ENCODE measurements at places on chromosomes 12 and 14. TPM values are rescaled to one million over a fixed set of nuclear protein-coding genes. Genes with fewer than 3 reads are reported as not detected.

- H3K4me3 ChIP-seq: peak overlapping the region; percentile 90
- H3K4me1 ChIP-seq: peaks cover 32% of the 10 kb centered on the region
- peaks cover 10% of the 10 kb centered on the region for H3K36me3 ChIP-seq
These were observed 604 bp downstream of the EEA1 start for GRCh38 chr12:92928421-92928961.

GRCh38 chr14:78904094-78904493 lies 733.9 kb downstream of the NRXN3 start:
- H3K4me3 ChIP-seq: no peak overlapping the region
- H3K27ac ChIP-seq: no peak overlapping the region
- H3K4me1 ChIP-seq: no peaks in the 10 kb centered on the region
- no peak for DNase-seq

Gene NTF3
- not detected for total RNA-seq

- no peaks in the 10 kb centered on the region for H3K4me1 ChIP-seq
- no peaks in the 10 kb centered on the region for H3K36me3 ChIP-seq
- no peaks in the 10 kb centered on the region for H3K27me3 ChIP-seq
These were observed 137.2 kb upstream of the DHRS4 start for GRCh38 chr14:23816371-23816770.

- peaks cover 4% of the 10 kb centered on the region for H3K27me3 ChIP-seq
- DNase-seq: no peak
- H3K27ac ChIP-seq: no peak overlapping the region
- no peak overlapping the region for H3K4me3 ChIP-seq
- no peaks in the 10 kb centered on the region for H3K36me3 ChIP-seq
- no peaks in the 10 kb centered on the region for H3K4me1 ChIP-seq
These were observed 22.2 kb downstream of the GSC start for GRCh38 chr14:94747739-94748138.
